Caudate nucleus (tissue), 63 donors: ENCODE measurements at places on chromosomes 5 and 9.

- DNase-seq, result no peak
Observed at GRCh38 chr5:155530046-155530445, 516.5 kb downstream of the KIF4B start.

- no peak for DNase-seq
Observed at GRCh38 chr9:83633255-83633654, 10.3 kb downstream of the IDNK start.

GRCh38 chr5:169175733-169176132 lies 125.2 kb downstream of the SLIT3 start:
- no peak for DNase-seq

GRCh38 chr5:53211799-53212198 lies 102.2 kb upstream of the MOCS2 start:
- no peak for DNase-seq

- DNase-seq, result no peak
Observed at GRCh38 chr9:104858271-104858670, 69.7 kb downstream of the ABCA1 start.

DNA sequence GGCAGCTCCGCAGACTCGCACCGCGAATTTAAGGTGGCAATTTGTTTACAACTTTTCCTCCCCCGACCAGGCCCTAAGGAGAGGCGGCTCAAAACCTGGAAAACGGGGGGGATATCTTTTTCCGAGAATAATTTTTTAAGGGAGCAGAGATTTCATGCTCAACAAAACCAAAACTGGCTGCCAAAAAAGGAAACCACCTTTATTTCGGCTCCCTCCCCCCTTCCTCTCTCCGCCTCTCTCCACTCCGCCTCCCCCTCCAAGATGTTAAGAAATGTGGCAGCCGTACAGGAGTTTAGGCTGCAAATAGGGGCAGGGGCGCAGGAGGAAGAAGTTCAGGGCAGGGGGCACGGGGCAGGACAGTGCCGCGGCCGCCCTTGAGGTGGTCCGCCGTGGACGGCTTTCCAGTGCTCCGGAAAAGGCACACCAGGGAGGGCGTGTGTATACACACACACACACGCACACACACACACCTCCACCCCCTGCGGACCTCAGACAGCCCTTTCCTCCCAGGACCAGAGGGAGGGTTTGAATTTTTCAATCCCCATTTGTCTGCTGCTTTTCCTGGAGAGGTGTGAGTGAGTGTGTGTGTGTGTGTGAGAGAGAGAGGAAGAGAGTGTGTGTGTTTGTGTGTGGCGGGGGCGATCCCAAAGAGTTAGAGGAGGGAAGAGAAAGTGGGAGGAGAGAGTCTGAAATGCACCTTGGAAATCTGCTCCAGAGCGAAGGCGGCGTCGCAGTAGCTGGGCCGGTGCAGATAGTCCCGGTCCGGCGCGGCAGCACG lies 9.1 kb downstream of the PTCH1 start:
- peak; percentile 74 for DNase-seq

DNA sequence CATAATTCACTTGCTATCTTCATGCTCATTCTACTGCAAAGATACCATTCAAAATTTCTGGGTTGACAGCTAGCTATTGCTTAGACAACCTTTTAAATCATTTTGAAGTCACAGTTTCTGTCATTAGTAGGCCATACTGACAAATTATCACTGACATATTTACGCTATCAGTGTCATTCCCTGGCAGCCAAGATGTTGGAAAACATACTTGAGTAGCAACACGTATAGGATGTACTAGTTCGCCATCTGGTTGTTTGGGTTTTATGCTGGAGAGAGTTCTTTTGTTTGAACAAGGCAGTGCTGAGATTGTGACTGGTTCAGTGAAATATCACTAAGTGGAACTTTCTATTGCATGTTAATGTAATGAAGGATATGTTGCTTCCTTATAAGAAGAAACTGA lies 621.9 kb downstream of the DTWD2 start:
- DNase-seq, result no peak

DNA sequence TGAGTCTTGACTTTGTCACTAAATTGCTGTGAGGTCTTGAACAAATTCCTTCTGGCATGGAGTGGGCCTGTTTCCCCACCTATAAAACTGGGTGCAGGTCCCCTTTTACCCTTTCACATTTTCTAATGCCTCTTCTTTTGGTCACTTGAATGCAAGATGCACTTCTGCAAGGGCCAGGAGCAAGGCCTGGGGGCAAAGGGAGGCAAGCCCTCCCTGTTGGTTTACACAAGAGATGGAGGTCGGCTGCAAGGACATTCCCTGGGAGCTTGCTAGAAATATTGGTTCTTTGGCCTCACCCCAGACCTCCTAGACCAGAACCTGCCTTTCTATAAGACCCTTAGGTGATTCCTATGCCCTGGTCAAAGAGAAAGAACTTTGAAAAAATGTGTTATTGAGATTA lies 5.8 kb downstream of the FOXE1 start:
- no peak for DNase-seq

DNA sequence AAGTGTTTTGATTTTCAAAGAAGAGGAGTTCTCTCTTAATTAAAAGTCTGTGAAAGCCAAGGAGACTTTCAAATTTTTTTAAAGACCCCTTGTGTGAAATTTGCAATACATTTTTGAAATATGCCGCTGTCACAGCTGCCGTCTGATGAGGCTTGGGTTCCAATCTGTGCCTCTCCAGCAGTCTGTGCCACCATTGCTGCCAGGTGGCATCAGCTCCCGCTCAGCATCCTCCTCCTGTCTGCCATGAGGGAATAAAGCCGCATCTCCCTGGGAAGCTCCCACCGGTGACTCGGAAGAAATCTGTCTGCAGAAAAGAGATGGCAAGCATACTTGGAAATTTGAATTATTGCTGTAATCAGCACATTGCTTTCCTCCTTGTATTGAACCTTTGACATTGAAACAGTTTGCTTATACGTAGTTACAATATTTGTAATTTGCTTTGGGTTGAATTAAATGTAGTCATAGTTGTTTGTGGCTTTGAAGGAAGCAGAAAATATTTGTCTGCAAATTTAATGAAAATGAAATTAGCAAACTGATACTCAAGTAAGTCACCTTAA lies 145.7 kb upstream of the SNX2 start:
- DNase-seq, result no peak

GRCh38 chr9:5783982-5784381 lies 48.9 kb downstream of the ERMP1 start:
- DNase-seq, result no peak

DNA sequence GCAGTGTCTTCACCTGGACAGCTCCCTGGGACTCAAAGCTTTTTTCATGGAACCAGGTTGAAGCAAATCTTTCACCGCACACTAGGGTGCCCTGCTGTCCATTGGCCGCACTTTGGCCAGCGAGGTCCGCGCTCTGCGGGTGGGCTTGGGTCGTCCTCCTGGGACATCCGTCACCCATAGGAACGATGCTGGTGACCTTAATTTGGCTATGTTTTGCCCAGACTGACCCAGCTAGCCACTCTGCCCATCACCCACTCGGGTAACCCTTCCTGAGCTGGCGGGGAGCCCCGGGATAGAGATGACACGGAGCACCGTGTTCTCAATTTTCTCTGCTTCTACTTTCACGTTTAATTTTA lies 25.9 kb downstream of the ZDHHC11B start:
- DNase-seq, result no peak
